Smooth muscle cell of the brain vasculature (primary cell): ENCODE measurements at places on chromosomes 1 and 21.

DNA sequence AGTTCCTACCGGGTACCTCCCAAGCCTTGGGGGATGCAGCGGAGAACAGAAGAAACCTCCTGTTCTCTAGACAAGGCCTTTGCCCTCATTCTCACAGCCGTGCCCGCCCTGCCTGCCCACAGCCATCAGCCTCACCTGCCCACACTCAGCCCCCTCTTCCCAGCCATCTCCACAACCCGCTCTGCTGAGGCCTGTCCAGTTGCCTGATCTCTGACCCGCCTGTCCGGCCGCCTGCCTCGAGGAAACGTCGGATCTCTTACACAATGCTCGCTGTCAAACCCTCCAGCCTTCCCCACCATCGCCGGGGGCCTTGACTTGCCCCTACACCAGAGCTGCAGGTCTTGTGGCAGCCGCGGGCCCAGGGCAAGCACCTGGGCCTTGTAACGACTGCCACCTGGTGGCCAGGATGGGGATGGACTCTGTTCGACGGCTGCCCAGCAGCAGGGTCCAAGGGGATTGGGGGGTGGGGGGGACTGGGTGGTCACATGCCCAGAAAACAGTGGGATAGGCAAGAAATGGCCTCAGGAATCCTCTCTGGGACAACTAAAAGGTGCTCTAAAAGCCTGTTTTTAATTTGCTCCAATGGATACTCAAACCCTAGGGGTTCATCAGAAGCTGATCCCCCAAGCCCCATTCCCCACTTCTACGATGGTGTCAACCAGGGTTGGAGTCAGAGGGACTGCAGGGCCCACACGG lies 31.0 kb downstream of the SLC45A1 start:
- no peak for DNase-seq

DNA sequence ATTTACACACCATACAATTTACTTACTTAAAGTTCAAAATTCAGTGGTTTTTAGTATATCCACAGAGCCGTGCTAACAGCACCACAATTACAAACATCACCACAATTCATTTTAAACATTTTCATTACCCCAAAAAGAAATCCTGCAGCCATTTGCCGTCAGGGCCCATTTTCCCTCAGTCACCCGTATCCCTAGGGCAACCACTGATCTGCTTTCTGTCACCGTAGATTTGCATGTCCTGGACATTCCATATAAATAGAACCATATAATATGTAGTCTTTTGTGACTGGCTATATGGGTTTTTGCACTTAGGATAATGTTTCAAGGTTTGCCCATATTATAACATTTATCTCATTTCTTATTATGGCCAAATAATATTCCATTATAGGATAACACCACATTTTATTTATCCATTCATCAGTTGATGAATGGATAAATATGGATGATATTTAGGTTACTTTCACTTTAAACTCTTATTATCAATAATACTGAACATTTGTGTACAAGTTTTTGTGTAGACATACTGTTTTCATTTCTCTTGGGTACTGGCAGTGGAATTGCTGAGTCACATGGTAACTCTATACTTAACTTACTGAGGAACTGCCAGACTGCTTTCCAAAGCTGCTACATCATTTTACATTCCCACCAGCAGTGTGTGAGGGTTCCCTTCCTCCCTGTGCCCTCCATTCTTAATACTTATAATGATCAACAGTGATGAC lies 68.9 kb downstream of the ST3GAL3 start:
- DNase-seq = peak; percentile 59

- DNase-seq = no peak
Measured at GRCh38 chr1:221815660-221816059, 73.8 kb upstream of the DUSP10 start.

GRCh38 chr1:245098924-245099323 lies 55.9 kb upstream of the KIF26B start:
- DNase-seq = no peak

- DNase-seq = no peak
Measured at GRCh38 chr1:236297161-236297560, 15.4 kb upstream of the ERO1B start.

DNA sequence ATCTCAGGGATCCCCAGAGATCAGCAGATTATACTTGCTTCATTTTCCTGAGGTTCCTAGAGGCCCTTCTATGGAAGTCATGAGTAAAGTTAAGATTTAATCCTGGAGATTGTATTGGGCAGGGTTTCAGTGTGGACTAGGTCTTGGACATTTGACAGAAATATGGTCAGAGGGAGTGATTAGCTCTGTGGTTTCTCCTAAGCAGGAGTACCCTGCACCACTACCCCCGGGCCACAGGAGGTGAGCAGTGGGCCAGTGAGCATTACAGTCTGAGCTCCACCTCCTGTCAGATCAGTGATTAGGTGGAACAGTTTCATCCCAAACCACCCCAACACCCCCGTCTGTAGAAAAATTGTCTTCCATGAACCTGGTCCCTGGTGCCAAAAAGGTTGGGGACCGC lies 43.2 kb downstream of the PHACTR4 start:
- no peak for DNase-seq

GRCh38 chr21:44640761-44641160 lies 3.6 kb downstream of the KRTAP10-10 start:
- no peak for DNase-seq

GRCh38 chr1:21162740-21163464 lies 13.8 kb downstream of the EIF4G3 start:
- DNase-seq = no peak

- DNase-seq = no peak
Measured at GRCh38 chr1:42221952-42222606, 57.5 kb upstream of the GUCA2A start.

- DNase-seq = no peak
Measured at GRCh38 chr1:167472752-167473521, 45.4 kb downstream of the CD247 start.

- no peak for DNase-seq
Measured at GRCh38 chr1:61125263-61125662, 42.9 kb downstream of the NFIA start.

DNA sequence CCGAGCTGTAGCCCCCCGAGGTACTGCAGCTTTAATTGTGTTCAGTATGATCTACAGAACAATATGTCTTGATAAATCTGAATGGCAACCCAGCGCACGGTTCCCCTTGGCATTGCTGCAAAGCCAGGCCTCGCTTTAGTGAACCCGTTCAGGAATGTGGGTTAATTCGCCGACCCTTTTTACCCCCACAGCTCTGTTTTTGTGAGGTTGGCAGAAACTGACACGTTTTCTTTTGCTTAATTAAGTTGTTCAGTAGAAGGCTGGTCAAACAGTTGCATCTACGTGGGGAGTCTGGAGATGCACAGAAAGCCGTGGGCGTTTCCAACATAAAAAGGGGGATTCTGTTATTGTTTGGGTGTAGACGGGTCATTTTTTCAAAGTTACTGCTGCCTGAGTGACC lies 43.2 kb downstream of the OLIG1 start:
- no peak for DNase-seq

DNA sequence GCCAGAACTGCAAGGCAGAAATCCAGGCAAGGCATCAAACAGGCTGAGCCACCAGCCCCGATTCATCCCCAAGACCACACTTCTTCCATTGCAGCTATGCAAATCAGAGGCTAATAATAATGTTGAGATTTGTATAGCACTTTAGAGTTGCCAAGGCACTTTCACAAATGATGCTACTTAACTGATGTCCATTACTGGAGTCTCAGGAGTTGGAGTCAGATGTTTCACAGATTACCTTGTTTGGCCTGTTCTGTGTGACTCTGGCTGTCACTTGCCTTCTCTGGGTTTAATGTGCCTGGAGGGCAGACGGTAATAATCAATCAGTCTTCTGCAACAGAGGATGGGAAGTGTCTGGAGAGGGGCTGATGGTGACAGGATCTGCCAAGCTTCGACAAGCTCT lies 40.8 kb upstream of the MPZL1 start:
- DNase-seq = no peak

DNA sequence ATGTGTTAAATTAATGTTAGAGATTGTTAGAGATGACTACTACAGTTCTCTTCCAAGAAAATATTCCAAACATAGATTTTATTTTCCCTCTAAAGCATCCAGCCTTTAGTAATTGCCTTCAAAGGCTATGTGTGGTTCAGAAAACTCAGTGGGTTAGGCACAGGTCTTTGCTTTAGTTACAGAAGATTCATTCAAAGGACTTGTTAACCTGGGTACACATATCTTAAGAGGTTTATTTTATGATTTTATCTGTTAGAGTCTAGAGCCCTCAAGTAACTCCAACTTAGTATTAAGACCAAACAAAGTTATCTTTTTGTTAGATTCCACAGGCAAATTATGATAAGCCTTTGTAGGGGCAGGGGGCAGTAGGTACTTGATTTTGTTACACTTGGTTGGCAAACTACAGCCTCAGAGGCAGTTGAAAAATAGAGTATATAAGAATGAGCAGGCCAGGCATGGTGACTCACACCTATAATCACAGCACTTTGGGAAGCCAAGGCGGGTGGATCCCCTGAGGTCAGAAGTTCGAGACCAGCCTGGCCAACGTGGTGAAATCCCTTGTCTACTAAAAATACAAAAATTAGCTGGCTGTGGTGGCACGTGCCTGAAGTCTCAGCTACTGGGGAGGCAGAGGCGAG lies 37.9 kb downstream of the CXADR start:
- DNase-seq = no peak

DNA sequence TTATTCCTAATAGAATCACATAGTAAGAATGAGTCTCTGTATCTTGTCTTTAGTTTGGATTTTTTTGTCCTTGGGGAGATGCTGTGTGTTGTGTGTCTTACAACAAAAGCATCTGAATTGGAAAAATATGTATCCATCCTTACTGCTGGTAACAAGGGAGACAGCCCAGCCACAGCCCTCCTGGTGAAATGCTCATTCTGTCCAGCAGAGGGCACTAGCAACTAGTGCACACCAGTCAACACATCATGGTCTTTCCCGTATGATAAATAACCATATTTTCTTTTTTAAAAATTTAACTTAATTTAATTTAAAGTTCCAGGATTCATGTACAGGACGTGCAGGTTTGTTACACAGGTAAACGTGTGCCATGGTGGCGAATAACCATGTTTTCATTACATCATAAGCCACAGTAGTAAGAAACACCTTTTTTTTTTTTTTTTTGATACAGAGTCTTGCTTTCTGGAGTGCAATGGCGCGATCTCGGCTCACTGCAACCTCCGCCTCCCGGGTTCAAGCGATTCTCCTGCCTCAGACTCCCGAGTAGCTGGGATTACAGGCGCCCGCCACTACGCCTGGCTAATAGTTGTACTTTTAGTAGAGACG lies 245.1 kb downstream of the PTBP2 start:
- peak; percentile 54 for DNase-seq
